ENCODE measurements at places on chromosomes 3 and 15. TPM values are rescaled to one million over a fixed set of nuclear protein-coding genes. Genes with fewer than 3 reads are reported as not detected.

GRCh38 chr3:138974462-138974861 lies 27.4 kb downstream of the FOXL2NB start:
- no peak overlapping the region for H3K4me3 ChIP-seq
- no peaks in the 10 kb centered on the region for H3K4me1 ChIP-seq
- no peak overlapping the region for H3K27ac ChIP-seq
- H3K36me3 ChIP-seq, result no peaks in the 10 kb centered on the region
- DNase-seq, result peak; percentile 5
- no peaks in the 10 kb centered on the region for H3K27me3 ChIP-seq

GRCh38 chr3:129942296-129942695 lies 32.2 kb upstream of the TRH start:
- peak; percentile 41 for DNase-seq
- no peaks in the 10 kb centered on the region for H3K4me1 ChIP-seq
- H3K36me3 ChIP-seq, result no peaks in the 10 kb centered on the region
- peaks cover 2% of the 10 kb centered on the region for H3K27me3 ChIP-seq
- no peak overlapping the region for H3K4me3 ChIP-seq

GRCh38 chr3:74535281-74535680 lies 79.2 kb downstream of the CNTN3 start:
- H3K36me3 ChIP-seq, result no peaks in the 10 kb centered on the region
- H3K27me3 ChIP-seq, result no peaks in the 10 kb centered on the region
- peaks cover 4% of the 10 kb centered on the region for H3K4me1 ChIP-seq
- no peak overlapping the region for H3K27ac ChIP-seq
- no peak for DNase-seq
- no peak overlapping the region for H3K4me3 ChIP-seq

- no peak for DNase-seq
- H3K27me3 ChIP-seq, result no peaks in the 10 kb centered on the region
- H3K4me3 ChIP-seq, result no peak overlapping the region
- H3K27ac ChIP-seq, result no peak overlapping the region
- no peaks in the 10 kb centered on the region for H3K36me3 ChIP-seq
- peaks cover 11% of the 10 kb centered on the region for H3K4me1 ChIP-seq
Observed at GRCh38 chr15:71678191-71678590, 132.2 kb upstream of the NR2E3 start.

DNA sequence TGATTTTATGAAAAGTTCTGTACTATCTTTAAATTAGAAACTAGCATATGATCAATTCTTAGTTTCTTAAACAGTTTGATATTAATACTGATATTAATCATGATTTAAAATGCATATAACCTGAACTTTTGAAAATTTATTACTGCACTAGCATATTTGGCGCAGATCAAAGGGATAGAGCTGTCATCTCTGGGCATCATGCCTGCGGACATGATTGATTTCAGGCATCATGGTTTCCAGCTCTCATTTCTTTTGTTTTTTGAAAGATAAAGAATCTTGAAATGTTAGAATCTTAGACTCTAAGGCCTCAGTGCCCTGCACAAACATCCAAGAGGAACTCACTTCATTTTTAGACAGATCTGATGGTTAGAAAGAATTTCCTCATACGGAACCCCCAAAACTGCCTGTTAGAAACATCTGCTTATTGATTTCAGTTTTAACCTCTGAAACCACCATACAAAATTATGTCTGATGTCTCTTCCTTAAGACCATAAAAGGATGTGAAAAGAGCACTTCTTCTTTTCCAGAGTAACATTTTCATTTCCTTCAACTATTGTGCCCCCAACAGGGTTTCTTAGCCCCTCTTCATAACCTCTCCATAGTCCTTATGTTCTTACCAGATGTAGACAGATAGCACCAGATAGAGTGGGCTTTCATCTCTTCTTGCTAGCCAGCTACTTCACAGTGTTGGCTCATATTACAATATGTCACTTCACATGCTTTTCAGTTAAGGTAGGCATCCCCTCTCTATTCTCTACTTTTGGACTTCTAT lies 110.8 kb downstream of the BBX start:
- H3K4me3 ChIP-seq, result no peak overlapping the region
- H3K27ac ChIP-seq, result no peak overlapping the region
- no peaks in the 10 kb centered on the region for H3K27me3 ChIP-seq
- no peaks in the 10 kb centered on the region for H3K36me3 ChIP-seq
- H3K4me1 ChIP-seq, result no peaks in the 10 kb centered on the region
- DNase-seq, result no peak

- H3K36me3 ChIP-seq, result no peaks in the 10 kb centered on the region
- no peak overlapping the region for H3K27ac ChIP-seq
- H3K27me3 ChIP-seq, result no peaks in the 10 kb centered on the region
- no peak for DNase-seq
- H3K4me3 ChIP-seq, result no peak overlapping the region
Observed at GRCh38 chr3:109413049-109413448, 75.7 kb upstream of the DPPA4 start.

GRCh38 chr3:15336057-15336456 lies 3.7 kb upstream of the SH3BP5 start:
- no peaks in the 10 kb centered on the region for H3K27me3 ChIP-seq
- H3K4me3 ChIP-seq, result no peak overlapping the region
- no peak for DNase-seq
- H3K36me3 ChIP-seq, result no peaks in the 10 kb centered on the region
- H3K27ac ChIP-seq, result no peak overlapping the region

- no peaks in the 10 kb centered on the region for H3K27me3 ChIP-seq
- H3K36me3 ChIP-seq, result no peaks in the 10 kb centered on the region
- no peak for DNase-seq
- H3K27ac ChIP-seq, result no peak overlapping the region
- no peak overlapping the region for H3K4me3 ChIP-seq
- no peaks in the 10 kb centered on the region for H3K4me1 ChIP-seq
Observed at GRCh38 chr3:54931182-54931581, 3.3 kb upstream of the LRTM1 start.

DNA sequence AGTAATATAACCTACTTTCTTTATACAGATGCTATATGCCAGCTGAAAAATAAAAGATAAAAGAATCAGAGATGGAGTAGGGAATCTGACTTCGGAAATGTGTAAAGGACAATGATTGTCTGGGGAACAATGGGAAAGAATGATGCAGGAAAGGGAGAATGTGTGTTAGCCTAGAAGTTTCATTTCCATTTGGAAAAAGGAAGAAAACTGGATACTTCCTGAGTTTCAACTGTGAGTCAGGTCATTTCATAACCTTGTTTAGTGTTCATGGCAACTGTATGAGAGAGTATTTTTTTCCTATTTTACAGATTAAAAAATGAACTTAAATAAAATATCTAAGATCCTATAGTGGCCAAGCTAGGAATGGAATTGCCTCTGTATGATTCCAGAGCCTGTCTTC lies 261.3 kb upstream of the NECTIN3 start:
- H3K36me3 ChIP-seq, result no peaks in the 10 kb centered on the region
- H3K27me3 ChIP-seq, result no peaks in the 10 kb centered on the region
- H3K27ac ChIP-seq, result no peak overlapping the region
- peak; percentile 61 for DNase-seq
- peaks cover 14% of the 10 kb centered on the region for H3K4me1 ChIP-seq

- DNase-seq, result peak; percentile 30
- no peaks in the 10 kb centered on the region for H3K27me3 ChIP-seq
- H3K27ac ChIP-seq, result no peak overlapping the region
- no peak overlapping the region for H3K4me3 ChIP-seq
- peaks cover 1% of the 10 kb centered on the region for H3K36me3 ChIP-seq
Observed at GRCh38 chr15:51775967-51776816, 24.8 kb downstream of the TMOD2 start.

- H3K27ac ChIP-seq, result no peak overlapping the region
- DNase-seq, result peak; percentile 19
- H3K36me3 ChIP-seq, result no peaks in the 10 kb centered on the region
- no peak overlapping the region for H3K4me3 ChIP-seq
- H3K27me3 ChIP-seq, result no peaks in the 10 kb centered on the region
Observed at GRCh38 chr3:76025561-76025960, 240.2 kb upstream of the ZNF717 start.

DNA sequence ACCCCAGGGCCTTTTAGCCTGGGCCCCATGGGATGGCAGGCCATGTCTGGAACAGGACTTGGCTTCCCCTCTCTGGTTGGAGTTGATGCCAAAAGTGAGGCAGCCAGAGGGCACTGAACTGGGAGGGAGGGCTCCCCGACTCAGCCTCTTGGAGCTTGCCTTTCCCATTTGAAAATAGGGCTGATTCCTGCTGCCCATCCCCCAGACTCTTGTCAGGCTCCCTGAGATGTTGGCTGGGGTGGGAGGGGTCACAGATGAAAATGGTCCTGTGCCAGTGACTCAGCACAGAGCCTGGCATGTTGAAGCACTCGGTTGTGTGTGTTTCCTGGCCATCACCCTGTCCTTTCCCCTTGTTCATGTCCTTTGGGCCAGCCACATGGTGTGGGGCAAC lies 6.6 kb downstream of the PPCDC start:
- H3K27me3 ChIP-seq, result no peaks in the 10 kb centered on the region
- peak overlapping the region; percentile 68 for H3K27ac ChIP-seq
- H3K4me1 ChIP-seq, result peaks cover 11% of the 10 kb centered on the region
- peak; percentile 46 for DNase-seq
- H3K4me3 ChIP-seq, result no peak overlapping the region

The CASR gene
- total RNA-seq, result not detected

The TMEM39A gene
- 59.0 TPM for total RNA-seq

The CLEC3B gene
- 56.3 TPM for total RNA-seq

The OR5K2 gene
- total RNA-seq, result not detected

The GOLGA8J gene
- total RNA-seq, result not detected

The MYRIP gene
- under 0.01 TPM for total RNA-seq
